CD4-positive, alpha-beta T cell treated with Interleukin-10 for 1 hour (primary cell): ENCODE measurements at places on chromosomes 5 and 9.

- DNase-seq: no peak
Measured at GRCh38 chr9:81687521-81688261, 1.7 kb downstream of the TLE1 start.

GRCh38 chr9:104092875-104093600, 1.1 kb upstream of the SMC2 start:
- no peak for DNase-seq

DNA sequence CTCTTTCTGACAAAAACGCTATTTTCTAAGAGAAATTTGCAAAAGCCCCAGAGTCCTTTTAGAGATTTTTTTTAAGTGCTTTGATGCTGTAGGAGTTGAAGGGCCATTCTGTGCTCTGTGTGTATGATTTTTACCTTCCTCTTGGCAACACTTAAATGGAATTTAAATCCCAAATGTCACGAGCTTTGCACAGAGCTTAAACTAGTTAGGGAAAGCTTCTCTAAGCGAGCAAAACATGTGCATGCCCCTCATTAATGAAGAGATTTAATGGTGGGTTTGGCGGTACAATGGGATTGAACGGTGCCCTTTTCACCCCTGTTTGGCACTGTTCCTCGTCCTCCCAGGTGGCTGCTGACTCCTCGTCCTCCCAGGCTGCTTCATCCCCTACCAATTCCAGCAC, 220.7 kb downstream of the DRD1 start:
- DNase-seq: no peak

DNA sequence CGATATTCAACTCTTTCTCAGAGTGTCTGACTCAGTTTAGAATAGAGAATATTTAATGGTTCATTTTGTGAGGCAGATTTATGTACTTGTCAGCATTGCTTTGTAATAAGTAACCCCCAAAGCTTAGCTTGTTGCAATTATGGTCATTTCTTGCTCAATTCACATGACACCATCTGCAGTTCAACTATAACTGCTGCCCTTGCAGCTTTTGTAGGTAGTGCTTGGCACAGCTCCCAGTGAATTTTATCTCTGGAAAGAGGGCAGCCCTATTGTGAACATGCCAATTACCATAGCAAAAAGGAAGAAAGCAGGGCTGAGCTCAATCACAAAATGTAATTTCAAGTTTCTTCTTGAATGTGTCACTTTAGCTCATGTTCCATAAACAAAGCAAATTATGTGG, 1587.7 kb upstream of the ACO1 start:
- DNase-seq: no peak

DNA sequence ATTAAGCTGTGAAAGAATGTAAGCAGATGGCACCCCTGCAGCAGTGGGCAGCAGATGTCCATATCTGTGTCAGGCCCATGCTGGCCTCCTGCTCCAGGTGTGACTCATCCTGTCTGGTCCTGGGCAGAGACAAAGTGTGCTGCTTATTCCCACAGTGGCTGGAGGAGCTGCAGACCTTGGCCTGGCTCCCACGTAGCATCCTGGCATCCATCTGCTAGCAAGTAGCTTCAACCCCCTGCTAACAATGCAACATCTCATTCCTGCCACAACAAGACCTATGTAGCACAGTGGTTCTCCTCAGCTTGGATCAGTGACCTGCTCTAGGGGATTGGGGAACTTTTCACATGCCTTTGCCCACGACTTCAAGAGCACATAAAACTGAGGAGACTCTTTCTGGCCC, 126.4 kb upstream of the SLC12A2 start:
- DNase-seq: no peak
